ENCODE measurements at places on chromosomes 16 and 17.

DNA sequence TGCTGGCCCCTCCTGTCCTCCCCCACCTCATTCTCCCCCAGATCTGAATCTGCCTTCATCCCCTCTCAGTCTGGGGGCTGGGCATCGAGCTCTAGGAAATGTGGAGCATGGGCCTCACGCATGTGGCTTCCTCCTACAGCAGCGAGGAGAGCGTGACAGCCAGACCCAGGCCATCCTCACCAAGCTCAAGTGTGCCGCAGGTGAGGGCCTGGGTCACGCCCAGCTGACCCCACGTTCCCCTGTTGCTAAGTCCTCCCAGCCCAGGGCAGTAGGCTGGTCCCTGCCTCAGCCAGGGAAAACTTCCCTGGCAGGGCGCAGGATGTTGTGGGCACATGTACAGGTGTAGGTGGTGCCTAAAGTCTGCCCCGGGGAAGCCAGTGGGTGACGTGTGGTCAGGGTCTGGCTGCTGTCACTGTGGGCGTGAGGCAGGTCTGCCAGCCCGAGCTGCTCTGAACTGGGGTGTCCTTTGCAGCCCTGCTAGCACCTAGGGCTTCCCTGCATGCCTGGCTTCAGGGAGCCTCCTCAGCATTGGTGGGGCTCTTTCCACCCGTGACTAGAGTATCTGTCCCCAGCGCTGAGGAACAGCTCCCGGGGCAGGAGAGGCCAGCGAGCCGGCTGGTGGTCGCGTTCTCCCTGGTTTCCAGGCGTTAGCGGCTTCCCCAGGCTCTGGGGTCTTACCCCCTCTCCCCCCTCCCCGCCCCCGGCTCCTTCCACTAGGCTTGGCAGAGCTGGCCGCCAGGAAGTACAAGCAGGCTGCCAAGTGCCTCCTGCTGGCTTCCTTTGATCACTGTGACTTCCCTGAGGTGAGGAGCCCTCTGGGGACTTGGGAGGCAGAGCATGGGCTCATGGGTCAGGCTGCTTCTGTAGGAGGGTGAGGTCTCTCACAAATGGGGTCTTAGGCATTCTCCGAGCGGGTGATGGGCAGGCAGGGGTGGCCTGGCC lies 3.6 kb downstream of the GPS1 start:
- DNase-seq: no peak

DNA sequence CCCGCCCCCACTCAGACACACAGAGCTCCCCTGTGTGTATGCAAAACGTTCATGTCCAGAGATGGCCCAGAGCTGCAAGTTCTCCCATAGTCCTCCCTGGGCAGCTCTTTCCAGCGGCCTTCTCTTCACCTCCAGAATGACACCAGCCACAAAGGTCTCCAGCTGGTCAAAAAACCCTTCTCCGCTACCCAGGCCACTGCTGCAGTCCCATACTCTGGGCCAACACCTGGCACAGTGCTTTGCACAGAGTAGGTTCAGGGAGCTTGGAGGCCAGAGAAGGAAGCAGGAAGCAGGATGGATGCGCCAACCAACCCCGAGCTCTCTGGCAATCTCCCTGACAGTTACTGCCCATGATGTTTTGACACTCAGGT lies 1.1 kb upstream of the STAT5B start:
- DNase-seq: no peak

GRCh38 chr17:3683054-3683511 lies 12.9 kb downstream of the P2RX5 start:
- DNase-seq: peak; percentile 47

DNA sequence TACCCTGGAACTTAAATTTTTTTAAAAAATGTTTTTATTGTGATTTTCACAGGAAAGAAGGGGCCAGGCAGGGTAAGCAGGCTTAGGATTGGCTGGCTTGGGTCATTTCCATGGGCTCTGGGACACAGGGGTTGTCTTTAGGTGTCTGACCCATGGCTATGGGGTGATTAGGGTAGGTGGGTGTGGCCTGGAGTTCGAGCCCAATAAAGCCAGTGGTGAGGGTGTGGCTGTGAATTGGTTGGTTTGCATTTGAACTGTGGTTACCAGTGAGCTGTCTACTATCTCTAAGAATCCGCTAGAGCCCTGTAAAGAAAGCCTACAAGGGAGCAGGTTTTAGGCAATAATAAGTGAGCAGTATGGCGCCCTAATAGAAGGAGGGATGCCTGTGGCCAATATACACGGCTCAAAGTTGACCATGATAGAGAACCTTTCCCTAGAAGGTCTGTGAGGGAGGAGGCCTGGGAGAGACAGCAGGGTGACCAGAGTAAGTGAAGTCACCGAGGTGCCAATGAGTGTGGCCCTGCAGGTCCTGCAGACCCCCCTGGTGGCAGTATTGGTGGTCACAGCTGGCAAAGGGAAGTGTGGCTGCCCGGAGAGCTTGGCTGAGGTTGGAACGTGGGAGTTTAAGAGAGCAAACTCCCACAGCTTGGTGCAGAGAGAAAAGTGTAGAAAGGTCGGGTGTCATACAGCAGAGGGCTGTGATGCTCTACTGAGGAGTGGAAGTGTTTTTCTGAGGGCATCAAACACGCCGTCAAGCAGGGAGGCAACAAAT lies 454.0 kb downstream of the WWOX start:
- peak; percentile 8 for DNase-seq

DNA sequence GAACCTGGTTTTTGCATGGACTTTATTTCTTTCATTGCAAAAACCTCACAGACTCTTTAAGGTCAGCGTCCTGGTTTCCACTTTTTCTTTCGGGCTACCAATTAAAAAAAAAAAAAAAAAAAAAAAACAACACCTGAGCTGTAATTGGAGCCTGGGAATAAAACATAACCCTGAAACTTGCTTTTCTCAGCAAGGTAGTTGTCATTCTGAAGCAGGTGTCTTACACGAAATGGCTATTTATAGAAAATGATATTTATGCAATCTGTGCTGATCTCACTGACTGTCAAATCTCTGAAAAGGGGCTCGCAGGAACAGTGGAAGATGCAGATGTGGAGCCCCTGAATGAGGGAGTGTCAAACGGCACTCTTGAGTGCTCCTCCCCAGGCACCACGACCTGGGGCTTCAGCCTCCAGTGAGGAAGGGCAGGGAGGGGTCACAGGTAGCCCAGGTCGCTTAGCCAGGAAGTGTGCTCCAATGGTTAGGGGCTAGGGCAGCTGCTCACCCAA lies 10.4 kb upstream of the COTL1 start:
- DNase-seq: no peak

DNA sequence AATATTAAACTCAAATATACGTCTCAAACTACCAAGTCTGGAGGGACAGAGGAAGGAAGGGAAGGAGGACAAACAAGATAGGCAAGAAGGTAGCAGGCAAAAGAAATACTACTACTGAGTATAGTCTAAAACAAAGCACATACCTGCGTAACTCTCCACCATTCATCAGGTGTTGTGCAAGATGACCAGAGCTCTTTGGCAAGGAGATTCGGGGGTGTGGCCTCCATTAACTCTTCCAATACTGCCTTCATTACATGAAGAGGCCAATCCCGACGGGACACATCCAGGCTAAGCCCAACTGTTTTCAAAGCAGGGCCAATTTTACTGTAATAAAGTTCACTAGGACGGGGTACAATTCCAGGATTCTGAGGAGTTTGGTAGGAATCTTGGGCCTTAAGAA lies 38.2 kb upstream of the ARL6IP1 start:
- DNase-seq: no peak

- DNase-seq: no peak
Measured at GRCh38 chr16:18932243-18932987, 6.2 kb upstream of the SMG1 start.

- DNase-seq: no peak
Measured at GRCh38 chr16:87095271-87095670, 221.9 kb downstream of the C16orf95 start.

- DNase-seq: peak; percentile 53
Measured at GRCh38 chr17:309361-309888, 43.2 kb downstream of the RPH3AL start.

DNA sequence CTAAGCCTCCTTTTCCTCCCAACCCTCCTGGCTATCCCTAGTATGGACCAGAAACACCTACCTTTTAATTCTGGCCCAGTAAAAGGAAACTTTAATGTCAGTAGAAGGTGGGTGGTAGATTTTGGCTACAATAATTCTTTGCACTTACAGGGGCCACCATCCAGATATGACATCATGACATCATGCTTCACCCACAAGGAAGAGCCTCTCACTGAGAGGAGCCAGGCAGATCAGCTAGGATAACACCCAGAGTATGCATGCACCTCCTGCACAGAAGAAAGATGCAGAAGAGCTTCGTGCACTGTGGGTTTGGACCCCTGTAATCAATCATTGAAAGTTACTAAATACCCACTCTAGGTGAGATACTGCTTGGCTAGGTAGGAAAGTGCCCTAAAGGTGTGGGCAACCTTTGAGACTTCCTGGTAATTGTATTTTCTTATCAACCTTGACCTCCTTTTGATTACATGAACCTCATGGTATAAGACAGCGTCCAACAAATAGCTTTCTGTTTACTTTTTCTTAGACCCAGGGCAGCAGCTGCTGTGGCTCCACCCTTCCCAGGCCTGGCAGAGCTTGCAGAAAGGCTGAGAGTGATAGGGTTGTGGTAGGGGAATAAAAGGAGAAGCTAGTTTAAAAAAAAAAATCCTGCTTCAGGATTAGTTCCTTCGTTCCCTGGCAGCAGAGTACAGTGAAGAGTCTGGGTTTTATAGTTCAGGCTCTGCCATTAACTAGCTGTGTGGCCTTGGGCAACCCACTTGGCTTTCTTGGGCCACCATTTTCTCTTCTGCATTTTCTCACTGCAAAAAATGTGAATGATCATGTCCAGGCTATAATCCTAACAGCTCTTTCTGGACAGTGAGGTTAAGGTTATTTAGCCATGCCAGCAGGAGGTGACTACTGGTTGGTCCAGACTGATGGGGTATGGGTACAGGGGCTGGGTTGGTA lies 6.2 kb downstream of the MAP3K14 start:
- no peak for DNase-seq

- DNase-seq: no peak
Measured at GRCh38 chr17:76542566-76542971, 2.7 kb downstream of the PRCD start.

Data from NB4 (cell line).